SK-N-DZ (cell line): ENCODE measurements at places on chromosomes 7 and 10.

DNA sequence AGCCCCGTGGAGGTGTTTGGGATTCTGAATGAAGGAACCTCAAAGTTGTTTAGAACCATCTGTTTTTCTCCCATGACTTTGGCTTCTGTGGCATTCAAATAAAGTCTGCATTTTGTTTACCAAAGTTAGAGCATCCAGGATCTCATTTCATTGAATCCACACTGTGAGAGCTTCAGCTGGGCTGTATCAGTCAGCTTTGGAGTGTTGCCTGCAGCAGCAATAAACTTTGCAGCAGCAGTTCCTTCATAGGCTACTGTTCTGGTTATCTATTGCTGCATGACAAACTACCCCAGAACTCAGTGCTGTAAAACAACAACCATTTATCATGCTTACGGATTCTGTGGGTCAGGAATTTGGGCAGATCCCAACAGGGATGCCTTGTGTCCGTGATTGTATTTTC, 1575.2 kb upstream of the LRRTM3 start:
- DNase-seq, result no peak

GRCh38 chr10:12243864-12244620, 48.1 kb downstream of the CDC123 start:
- DNase-seq, result no peak

GRCh38 chr7:157693521-157694375, 356.9 kb downstream of the DNAJB6 start:
- no peak for DNase-seq

DNA sequence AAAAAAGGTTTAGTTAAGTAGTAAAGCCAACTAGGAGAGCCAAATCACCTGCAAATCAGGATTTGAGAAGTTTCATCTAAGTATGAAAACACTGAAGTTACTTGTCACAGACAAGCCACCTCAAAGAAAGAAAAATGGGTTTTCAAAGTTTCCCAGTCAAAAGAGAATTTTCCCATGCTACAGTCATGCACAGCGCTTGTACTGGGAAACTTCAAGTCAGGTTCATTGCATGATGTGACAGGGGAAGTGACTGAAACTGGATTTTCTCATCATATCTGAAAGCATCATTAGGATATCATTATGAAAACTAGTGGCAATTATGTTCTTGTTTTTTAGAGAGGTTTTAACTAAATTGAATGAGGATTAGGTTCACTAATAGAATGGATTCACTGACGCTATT, 167.0 kb downstream of the SGMS1 start:
- no peak for DNase-seq

GRCh38 chr10:133071733-133072132, 16.0 kb upstream of the ADGRA1 start:
- no peak for DNase-seq

GRCh38 chr10:17684537-17684936, 40.6 kb downstream of the STAM start:
- no peak for DNase-seq

DNA sequence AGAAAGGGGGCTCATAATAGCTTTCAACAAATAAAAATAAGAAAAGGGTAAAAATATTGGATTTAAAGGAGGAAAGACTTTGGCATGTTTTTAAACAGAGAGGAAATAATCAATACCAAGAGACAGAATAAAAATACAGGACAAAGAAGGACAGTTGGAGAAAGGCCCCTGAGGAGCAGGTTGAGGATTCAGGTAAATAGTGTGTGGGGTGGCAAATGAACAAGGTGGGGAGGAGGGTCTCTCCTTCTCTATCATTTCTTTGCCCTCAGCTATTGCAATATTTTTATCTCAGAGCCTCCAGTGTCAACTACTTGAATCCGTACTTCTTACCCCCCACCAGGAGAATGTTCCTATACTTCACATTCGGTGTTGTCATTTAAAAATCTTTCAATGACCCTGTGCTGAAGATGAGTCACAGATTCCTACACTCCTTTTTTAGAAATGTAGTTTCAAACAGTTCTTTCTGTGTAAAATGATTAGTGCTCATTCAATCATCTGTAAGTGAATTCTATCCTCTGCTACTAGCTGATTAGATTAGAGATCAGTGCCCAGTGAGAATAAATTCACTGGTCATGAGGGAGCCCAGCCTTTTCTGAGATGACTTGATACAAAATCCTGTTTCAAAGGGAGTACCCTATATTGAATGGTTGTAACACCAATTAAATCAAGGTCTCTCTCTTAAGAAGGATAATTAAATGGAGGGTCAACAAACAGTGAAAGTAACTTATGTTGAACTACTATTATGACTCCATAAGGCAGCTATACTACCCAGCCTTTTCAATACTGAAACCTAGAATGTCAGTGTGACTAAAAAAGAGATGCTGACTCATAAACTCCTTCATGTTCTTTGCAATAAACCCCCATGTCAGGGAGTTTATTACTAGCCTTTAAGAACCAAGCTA, 50.4 kb upstream of the WNT16 start:
- peak; percentile 23 for DNase-seq

DNA sequence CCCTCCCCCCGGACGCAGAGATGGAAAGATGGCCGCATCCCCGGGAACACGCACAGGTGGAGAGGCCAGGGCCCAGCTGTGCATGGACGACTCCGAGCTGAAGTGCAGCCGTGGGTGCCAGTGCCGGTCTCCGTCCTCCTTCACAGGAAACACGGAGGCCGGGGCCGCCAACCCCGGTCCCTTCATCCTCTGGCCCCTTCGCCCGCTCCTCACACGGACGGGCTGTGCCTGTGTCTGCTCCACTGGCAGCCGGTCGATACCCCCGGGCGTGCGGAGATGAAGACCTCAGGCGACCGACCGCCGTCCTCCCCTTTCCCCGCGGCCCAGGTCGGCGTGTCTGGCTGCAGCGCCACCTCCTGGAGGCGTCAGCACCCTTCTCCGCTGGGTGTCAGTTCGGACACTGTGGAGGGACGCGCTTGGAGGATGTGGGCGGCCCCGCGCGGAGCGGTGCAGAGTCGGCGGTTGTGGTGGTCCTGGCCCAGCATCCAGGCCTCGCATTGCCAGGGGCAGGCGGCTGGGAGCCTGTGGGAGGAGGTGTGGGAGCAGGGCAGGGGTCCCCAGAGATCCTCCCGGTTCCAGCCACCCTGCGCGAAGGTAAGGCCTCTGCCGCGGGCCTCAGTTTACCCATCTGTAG, 9.9 kb downstream of the ZNF511 start:
- DNase-seq, result peak; percentile 84

DNA sequence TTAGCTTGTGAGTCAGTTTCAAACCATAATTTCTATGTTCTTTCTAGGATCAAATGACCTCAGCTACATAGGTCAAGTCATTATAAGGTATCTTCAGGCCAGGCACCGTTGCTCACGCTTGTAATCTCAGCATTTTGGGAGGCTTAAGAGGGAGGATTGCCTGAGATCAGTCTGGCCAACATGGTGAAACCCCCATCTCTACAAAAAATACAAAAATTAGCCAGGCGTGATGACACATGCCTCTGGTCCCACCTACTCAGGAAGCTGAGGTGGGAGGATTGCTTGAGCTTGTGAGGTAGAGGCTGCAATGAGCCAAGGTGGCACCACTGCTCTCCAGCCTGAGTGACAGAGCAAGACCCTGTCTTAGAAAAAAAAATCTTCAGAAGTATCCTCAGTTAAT, 362.3 kb downstream of the GATA3 start:
- no peak for DNase-seq

DNA sequence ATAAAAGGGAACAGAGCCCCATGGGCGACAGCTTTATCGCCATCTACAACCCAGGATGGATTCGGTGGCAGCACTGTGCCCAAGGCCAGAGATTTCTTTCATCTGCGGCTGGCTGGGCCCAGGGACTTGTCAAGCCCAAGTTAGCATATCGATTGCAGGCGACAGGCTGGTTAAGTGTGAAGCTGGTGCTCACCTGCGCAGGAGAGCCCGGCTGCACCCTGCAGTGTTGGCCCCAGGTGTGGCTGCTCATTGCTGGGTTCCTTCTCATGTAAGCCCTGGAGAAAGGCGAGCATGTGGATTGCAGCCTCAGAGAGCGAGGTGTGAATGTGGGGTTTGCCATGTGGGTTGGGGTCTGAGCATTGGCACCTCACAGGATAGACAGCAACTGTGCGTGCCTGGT, 40.6 kb upstream of the LRRC4 start:
- no peak for DNase-seq

GRCh38 chr10:128045833-128046120, 80.4 kb downstream of the MKI67 start:
- no peak for DNase-seq

DNA sequence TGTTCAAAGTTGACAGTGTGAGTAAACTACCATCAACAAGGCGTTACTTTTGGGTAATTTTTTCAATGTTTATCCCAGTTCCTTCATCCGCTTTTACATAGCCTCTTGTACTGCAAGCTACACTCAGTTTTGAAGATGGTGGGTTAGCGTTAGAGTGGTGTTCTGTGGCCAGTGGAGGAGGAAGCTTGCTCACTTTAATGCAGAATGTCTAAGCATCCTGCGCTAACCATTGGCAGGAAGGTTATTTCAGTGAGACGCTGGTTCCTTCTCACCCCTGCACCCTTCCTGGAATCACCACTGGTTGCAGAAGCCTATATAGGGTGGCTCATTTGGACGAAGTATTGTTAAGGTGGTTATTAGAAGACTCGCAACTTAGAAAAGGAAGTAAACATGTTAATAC, 159.1 kb downstream of the CELF2 start:
- no peak for DNase-seq

DNA sequence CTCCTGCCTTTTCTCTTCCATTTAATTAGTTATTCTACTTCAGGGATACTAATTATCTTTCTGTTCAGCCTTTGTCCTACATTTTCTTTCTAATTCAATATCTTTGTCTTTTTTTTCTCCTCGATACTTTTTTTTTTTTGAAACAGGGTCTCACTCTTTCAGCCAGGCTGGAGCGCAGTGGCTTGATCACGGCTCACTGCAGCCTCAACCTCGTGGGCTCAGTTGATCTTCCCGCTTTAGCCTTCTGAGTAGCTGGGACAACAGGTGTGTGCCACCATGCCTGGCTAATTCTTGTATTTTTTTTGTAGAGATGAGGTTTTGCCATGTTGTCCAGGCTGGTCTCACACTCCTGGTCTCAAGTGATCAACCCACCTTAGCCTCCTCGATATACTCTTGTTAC, 38.9 kb downstream of the CCSER2 start:
- no peak for DNase-seq

GRCh38 chr10:21488957-21489446, 36.5 kb downstream of the SKIDA1 start:
- no peak for DNase-seq

DNA sequence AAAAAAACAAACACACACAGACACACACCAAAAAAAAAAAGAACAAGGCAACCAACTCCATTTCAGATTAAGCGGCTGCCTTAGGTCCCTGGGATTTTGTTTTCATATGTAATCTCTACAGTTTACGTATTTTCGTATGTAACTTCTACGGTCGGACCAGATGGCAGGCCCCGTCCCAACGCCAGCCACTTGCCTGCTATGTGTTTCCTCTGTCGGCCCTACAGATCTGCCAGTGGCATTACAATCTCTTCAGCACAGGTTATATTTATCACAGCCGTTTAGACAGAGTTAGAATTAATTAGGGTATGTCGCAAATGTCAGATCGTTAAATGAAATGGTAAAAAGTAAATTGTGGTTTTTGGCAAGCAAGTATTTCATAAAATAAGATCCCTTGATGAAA, 99.3 kb downstream of the DNAJB6 start:
- no peak for DNase-seq

GRCh38 chr10:88809621-88810020, 7.1 kb downstream of the LIPM start:
- no peak for DNase-seq

- peak; percentile 36 for DNase-seq
Observed at GRCh38 chr10:103278862-103279298, 1.9 kb downstream of the INA start.

GRCh38 chr7:148621563-148621962, 31.0 kb downstream of the C7orf33 start:
- DNase-seq, result no peak

DNA sequence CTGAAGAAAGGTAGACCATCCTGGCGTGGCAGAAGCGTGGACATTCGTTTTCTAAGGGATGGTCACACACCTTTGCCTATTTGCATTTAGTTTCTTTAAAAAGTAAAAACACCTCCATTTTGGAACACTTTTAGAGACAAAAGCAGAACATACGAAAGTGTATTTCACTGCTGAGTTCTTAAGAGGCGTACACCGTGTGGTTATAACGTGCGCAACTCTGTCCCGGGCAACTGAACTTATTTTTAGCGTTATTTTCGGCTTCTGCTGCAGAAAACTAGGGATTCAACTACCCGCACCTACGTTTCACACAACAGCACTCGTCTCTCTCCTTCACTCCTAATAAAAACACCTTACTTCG, 557 bp upstream of the LSM8 start:
- no peak for DNase-seq

GRCh38 chr7:135981958-135982646, 4.9 kb upstream of the MTPN start:
- no peak for DNase-seq

- no peak for DNase-seq
Observed at GRCh38 chr7:157046681-157047080, 36.2 kb upstream of the MNX1 start.

- no peak for DNase-seq
Observed at GRCh38 chr10:72785409-72785808, 93.5 kb downstream of the MCU start.

DNA sequence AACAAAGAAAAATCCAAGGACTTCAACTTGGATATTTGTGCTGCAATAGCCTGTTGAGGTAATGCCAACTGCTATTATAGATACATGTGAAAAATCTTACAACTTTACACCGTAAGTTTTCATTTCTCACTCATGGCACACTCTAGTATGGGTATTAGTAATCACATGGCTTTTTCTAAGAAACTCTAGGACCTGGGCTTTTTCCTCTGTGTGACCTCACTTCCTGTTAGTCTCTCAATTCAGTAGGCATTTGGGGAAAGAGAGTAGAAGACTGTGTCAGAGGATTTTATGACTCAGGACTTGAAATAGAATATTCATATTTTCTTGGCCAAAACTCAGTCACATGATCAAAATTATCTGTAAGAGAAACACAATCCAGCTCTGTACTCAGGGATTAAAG, 1049.9 kb downstream of the REEP3 start:
- DNase-seq, result no peak

- DNase-seq, result peak; percentile 1
Observed at GRCh38 chr10:51700228-51700817, 928 bp upstream of the CSTF2T start.

- DNase-seq, result no peak
Observed at GRCh38 chr7:69515495-69516212, 82.6 kb upstream of the AUTS2 start.

GRCh38 chr10:132542819-132543218, 5.2 kb downstream of the INPP5A start:
- no peak for DNase-seq

GRCh38 chr10:21372651-21373410, 152.7 kb downstream of the SKIDA1 start:
- no peak for DNase-seq

GRCh38 chr10:12400266-12400931, 51.1 kb downstream of the CAMK1D start:
- no peak for DNase-seq

- no peak for DNase-seq
Observed at GRCh38 chr7:42274053-42274452, 37.0 kb upstream of the GLI3 start.
